Chondrocyte (in vitro differentiated cells): ENCODE measurements at places on chromosomes 12 and 14. TPM values are rescaled to one million over a fixed set of nuclear protein-coding genes. Genes with fewer than 3 reads are reported as not detected.

TAS2R31 gene
- 1.1 to 3.8 TPM (median 1.7 TPM) in 3 replicates for total RNA-seq

OTX2 gene
- total RNA-seq = not detected in 3 replicates

CIROP gene
- total RNA-seq = not detected in 3 replicates

PTCSC3 gene
- total RNA-seq = not detected in 3 replicates

TGM1 gene
- 3.2 to 5.0 TPM (median 3.3 TPM) in 3 replicates for total RNA-seq

KRT73 gene
- total RNA-seq = not detected in 3 replicates

SLC17A8 gene
- total RNA-seq = not detected in 3 replicates

DNA sequence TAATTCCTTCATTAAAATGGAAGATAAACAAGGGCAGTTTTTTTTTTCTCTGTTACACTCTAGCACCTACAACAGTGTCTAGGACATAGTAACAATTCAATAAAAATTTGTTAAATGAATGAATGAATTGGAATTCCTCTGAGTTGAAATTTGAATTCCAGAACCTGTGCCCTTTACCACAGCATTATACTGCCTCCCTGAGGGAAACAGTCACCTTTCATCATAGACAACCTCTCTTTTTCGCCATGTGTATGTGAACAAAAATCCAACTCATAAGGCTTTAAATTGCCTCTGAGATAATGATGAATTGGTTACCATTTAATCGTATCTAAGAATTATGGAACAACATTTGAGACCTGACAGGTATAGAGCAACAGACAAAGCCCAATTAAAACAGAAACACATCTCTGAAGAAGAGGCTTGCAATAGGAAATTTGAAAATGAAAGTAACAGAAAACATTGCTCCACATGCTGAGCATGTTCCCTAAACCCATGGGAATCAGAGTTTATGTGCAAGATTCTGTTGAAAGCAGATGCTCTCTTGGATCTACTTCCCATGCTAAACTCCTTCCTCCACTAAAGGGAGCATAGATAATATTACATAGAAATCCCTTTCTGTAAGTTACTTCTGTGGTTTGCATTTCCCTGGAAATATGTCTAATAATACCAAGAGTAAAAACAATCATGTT, 657.8 kb downstream of the GALC start:
- no peaks in the 10 kb centered on the region for H3K27me3 ChIP-seq
- H3K4me1 ChIP-seq = peaks cover 4% of the 10 kb centered on the region
- no peak for DNase-seq
- H3K27ac ChIP-seq = no peak overlapping the region
- no peaks in the 10 kb centered on the region for H3K36me3 ChIP-seq

DNA sequence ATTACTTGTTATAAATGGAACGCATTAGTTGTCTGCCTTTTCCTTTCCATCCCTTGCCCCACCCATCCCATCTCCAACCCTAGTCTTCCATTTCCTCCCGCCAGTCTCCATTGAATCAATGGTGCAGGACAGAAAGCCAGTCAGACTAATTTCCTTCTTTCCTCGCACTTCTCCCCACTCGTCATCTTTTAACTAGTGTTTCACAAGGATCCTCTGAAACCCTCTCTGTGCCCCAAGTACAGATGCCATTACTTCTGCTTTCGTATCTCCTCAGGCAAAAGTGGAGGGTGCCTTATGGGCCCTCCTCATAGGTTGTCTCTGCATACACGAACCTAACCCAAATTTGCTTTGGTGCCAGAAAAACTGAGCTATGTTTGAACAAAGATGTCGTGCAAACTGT, 4.2 kb downstream of the DAZAP2 start:
- DNase-seq = no peak
- H3K4me1 ChIP-seq = peaks cover 32% of the 10 kb centered on the region
- H3K27ac ChIP-seq = no peak overlapping the region
- peaks cover 15% of the 10 kb centered on the region for H3K36me3 ChIP-seq

- H3K4me3 ChIP-seq = no peak overlapping the region
- no peaks in the 10 kb centered on the region for H3K27me3 ChIP-seq
- no peaks in the 10 kb centered on the region for H3K36me3 ChIP-seq
- DNase-seq = no peak
- no peaks in the 10 kb centered on the region for H3K4me1 ChIP-seq
These were observed 1487.0 kb upstream of the FLRT2 start for GRCh38 chr14:84042992-84043391.

- H3K4me3 ChIP-seq = no peak overlapping the region
- no peaks in the 10 kb centered on the region for H3K36me3 ChIP-seq
- H3K4me1 ChIP-seq = no peaks in the 10 kb centered on the region
- no peak for DNase-seq
- no peak overlapping the region for H3K27ac ChIP-seq
These were observed 45.6 kb downstream of the MDM2 start for GRCh38 chr12:68853396-68854077.

DNA sequence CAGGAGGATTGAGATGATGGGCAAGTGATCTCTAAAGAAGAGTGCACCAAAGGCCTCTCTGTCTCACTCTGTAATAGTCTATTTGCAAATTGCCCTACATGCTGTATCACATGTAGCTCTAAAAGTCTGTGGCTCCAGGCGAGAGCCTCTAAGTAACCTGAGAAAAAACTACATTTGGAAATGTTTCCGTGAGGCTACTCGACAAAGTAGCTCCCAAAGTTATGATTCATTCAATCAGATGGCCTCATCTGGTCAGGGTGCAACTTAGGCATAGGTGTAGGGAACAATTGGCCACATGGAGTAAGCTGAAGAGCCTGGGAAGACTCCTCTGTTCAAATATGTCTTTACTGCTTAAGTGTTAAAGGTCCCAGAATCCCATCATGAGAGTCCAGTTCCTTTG, 155.4 kb upstream of the PLEKHG7 start:
- H3K4me1 ChIP-seq = no peaks in the 10 kb centered on the region
- H3K36me3 ChIP-seq = no peaks in the 10 kb centered on the region
- no peaks in the 10 kb centered on the region for H3K27me3 ChIP-seq
- DNase-seq = no peak
- no peak overlapping the region for H3K4me3 ChIP-seq
- H3K27ac ChIP-seq = no peak overlapping the region

DNA sequence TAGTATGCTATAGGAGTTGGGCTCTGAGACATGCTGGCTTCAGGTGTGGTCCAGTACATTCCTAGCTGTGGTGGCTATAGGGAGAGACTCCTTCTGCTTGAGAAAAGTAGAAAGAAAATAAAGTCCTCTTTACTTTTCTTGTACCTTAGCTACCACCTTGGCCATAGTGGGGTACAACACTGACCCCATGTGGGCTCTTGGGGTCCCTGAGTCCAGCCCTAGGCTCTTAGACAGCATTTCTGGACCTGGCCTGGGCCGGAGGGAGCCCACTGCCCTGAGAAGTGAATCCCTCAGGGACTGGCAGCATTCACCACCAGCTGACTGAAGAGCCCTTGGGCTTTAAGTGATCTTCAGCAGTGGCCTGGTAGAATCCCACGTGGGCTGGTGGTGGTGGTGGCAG, 143.1 kb downstream of the SYT10 start:
- DNase-seq = peak; percentile 57
- no peaks in the 10 kb centered on the region for H3K36me3 ChIP-seq
- H3K27ac ChIP-seq = no peak overlapping the region

- H3K27ac ChIP-seq = no peak overlapping the region
- DNase-seq = no peak
- no peaks in the 10 kb centered on the region for H3K4me1 ChIP-seq
- peaks cover 17% of the 10 kb centered on the region for H3K36me3 ChIP-seq
- no peak overlapping the region for H3K4me3 ChIP-seq
These were observed 19.2 kb downstream of the NR2C1 start for GRCh38 chr12:95054206-95054605.

- H3K27me3 ChIP-seq = no peaks in the 10 kb centered on the region
- H3K36me3 ChIP-seq = peaks cover 23% of the 10 kb centered on the region
- no peak for DNase-seq
- H3K4me1 ChIP-seq = peaks cover 14% of the 10 kb centered on the region
- H3K4me3 ChIP-seq = no peak overlapping the region
- no peak overlapping the region for H3K27ac ChIP-seq
These were observed 12.6 kb downstream of the SLC8B1 start for GRCh38 chr12:113322343-113322742.

DNA sequence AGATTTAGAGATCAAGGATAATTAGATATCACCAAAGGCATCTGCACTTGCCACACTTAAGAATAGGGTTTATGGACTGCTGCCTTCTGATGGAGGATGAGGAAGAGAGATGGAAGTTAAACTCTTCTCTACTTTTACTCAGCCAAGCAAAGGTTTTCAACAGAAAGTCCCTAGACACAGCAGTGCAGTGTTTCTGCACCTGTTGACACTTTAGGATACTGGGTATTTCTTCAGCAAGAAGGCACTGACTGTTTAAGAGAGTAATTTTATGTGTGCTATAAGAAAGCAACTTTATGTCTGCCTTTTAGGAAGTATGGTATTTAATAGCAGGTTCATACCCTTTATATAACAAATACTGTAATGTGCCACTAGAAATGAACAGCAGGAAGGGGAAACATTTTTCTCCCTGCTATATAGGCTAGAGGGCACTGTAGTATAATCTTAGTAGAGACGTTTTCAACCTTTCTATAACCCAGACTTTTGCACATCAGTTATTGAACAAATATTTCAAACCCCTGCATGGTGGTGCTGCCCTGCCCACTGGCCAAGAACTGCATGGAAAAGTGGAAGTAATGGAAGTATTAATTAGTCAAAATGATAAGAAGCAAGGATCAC, 225.0 kb upstream of the GRIP1 start:
- no peaks in the 10 kb centered on the region for H3K27me3 ChIP-seq
- H3K4me1 ChIP-seq = peaks cover 21% of the 10 kb centered on the region
- H3K36me3 ChIP-seq = no peaks in the 10 kb centered on the region
- H3K4me3 ChIP-seq = no peak overlapping the region

GRCh38 chr12:1662761-1663439, 28.0 kb upstream of the ADIPOR2 start:
- H3K27ac ChIP-seq = peak overlapping the region; percentile 24
- H3K36me3 ChIP-seq = no peaks in the 10 kb centered on the region
- DNase-seq = no peak
- H3K4me1 ChIP-seq = peaks cover 29% of the 10 kb centered on the region
